Bronchial epithelial cell (primary cell): ENCODE measurements at places on chromosomes 4 and X. TPM values are rescaled to one million over a fixed set of nuclear protein-coding genes. Genes with fewer than 3 reads are reported as not detected.

UBA1 gene
- total RNA-seq: 87.4 and 137 TPM in 2 replicates

CPZ gene
- total RNA-seq: 0.26 TPM in 1 of 2 replicates, not detected in the other

IGFBP7 gene
- total RNA-seq: 89.9 and 92.9 TPM in 2 replicates

DNA sequence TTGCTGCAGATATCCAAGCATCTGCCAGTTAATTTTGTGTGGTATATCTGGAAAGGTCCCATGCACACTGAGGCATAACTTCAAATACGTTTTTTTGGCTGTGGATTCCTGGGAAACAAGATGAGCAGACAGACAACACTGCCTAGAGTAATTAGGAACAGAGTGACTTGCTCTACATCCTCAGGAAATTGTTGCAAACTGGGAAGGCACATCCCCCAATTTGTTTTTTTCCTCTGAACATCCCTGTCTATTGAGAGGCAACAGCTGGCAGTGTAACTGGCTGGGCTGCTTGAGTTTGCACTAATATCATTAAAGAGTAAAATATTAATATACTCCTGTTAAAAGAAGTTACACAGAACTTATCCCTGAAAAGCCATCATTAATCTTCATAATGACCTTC, 207.7 kb upstream of the SLIT2 start:
- DNase-seq: no peak

DNA sequence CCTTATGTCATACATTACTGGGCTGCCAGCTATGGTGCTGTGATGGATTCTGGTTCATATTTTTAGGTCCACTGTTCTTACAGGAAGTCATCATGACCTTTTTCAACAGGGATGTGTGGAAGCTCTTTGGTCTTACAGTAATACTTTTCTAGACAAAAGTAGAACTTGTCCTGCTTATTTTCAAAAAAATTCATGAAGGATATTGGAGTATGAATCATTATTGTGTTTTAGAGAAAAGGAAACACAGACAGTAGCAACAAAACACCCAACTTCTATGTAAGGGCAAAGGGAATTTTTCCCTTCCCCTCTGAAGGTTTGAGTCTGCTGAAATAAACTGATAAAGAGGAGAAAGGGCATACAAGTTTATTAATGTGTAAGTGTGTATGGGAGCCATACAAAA, 54.7 kb upstream of the FAM9C start:
- no peak for DNase-seq

- DNase-seq: peak; percentile 80
These were observed 185.5 kb downstream of the PTTG2 start for GRCh38 chr4:38145741-38146140.

- DNase-seq: no peak
These were observed 45.1 kb downstream of the STX18 start for GRCh38 chr4:4496592-4497372.

DNA sequence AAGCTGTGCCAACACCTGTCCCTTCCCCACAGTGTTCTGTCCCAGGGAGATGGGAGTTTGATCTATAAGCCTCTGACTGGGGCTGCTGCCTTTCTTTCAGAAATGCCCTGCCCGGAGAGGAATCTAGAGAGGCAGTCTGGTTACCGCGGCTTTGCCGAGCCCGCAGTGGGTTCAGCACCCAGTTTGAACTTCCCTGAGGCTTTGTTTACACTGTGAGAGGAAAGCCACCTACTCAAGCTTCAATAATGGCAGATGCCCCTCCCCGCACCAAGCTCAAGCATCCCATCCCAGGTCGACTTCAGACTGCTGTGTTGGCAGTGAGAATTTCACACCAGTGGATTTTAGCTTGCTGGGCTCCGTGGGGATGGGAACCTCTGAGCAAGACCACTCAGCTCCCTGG, 33.3 kb upstream of the ARSJ start:
- no peak for DNase-seq

DNA sequence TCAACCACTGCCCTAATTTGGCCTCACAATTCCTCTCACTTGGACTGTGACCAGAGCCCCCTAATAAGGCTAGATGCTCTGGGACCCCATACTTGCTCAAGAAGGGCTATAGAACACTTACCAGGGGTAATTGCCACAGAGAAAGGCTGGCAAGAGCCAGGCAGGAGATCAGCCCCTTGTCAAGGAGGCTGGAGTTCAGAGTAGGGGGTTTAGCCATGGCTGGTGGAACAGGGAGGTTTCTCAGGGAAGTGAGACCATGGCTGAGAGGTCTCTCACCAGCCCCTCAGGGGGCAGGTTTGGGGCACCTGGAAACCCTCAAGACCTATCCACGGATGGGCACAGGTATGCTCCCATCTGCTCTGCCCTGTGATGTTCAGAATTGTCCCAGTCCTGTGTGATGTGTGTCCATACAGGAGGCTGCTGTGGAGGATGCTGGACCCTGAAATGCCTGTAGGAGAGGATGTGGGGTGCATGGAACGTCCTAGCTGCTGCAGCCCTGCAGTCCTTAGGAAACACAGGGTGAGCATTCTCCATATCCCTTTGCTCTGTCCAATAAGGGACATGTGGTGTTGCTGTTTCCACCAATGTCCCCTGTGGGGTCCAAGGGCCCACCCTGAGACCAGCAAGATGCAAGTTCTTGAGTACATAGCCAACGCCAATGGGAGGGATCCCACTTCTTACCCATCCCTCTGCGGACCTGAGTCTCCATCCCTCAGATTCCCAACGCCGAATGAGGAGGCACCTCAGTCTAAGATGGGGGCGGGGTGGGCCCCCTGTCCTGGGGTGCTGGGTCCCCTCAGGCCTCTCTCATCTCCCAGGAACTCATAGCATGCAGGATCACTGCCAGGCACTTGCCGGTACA, 16.4 kb upstream of the HSFX1 start:
- no peak for DNase-seq

DNA sequence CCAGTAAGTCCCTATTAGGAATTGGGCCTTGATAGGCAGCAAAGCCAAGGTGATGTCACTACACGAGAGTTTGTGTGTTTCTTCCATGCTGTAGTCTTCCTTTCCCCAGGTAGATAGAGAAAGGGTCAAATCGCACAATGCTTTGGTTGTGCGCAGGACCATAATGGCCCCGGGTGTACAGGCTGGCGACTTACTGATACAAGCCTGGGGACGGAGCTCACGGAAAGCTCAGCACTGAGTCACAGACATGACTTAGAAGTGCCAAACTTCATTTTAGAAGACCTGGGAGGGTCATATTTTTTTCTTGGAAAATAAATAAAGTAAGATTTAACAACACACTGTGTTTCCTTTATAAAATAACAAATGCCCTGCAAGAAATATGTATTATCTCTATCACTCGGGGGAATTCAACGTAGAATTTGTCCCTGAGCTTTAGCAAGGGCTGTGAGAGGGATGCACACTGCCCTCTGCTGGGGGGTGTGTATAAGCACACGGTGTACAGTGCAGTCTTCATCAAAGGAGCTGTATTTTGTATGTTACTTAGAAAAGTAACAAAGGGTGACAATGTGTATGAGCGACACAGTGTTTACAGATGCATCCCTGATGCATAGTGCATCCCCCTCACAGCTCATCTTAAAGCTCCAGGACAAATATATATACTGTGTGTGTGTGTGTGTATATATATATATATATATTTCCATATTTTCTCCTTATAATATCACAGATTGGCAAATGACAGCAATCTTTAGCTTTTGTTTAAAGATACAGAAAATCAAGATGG, 254.5 kb upstream of the VEGFC start:
- peak; percentile 68 for DNase-seq

GRCh38 chr4:166293556-166293955, 420.5 kb downstream of the TLL1 start:
- DNase-seq: no peak

DNA sequence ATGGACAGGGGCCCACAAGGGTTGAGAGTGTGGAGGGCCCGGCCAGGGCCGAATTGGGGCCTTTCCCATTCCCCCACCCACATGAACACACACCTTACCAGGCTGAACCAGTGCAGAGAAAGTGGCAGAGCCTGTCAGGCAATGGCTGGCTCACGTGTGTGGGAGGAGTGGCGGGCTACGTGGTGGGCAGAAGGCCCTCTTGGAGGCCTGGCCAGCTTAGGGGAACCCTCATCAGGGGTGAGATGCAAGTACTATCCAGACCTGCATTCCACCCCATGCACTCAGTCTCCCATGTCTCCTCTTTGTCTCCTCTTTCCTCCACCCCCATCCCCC, 965 bp downstream of the TCEAL4 start:
- no peak for DNase-seq

GRCh38 chr4:32199639-32200038, 1479.5 kb downstream of the PCDH7 start:
- no peak for DNase-seq

GRCh38 chr4:179151770-179152169, 1709.5 kb upstream of the AGA start:
- no peak for DNase-seq
